Activated gamma-delta T cell treated with anti-CD3 and anti-CD28 coated beads, Interleukin-2, amount 50 U/mL, for 16 hours (primary cell): ENCODE measurements at places on chromosomes 11 and 22.

GRCh38 chr11:117130879-117131278 lies 13.2 kb upstream of the PAFAH1B2 start:
- DNase-seq, result no peak

- no peak for DNase-seq
Measured at GRCh38 chr11:9571763-9572115, 1.7 kb upstream of the WEE1 start.

- DNase-seq, result no peak
Measured at GRCh38 chr11:43493431-43493830, 134.7 kb downstream of the TTC17 start.

DNA sequence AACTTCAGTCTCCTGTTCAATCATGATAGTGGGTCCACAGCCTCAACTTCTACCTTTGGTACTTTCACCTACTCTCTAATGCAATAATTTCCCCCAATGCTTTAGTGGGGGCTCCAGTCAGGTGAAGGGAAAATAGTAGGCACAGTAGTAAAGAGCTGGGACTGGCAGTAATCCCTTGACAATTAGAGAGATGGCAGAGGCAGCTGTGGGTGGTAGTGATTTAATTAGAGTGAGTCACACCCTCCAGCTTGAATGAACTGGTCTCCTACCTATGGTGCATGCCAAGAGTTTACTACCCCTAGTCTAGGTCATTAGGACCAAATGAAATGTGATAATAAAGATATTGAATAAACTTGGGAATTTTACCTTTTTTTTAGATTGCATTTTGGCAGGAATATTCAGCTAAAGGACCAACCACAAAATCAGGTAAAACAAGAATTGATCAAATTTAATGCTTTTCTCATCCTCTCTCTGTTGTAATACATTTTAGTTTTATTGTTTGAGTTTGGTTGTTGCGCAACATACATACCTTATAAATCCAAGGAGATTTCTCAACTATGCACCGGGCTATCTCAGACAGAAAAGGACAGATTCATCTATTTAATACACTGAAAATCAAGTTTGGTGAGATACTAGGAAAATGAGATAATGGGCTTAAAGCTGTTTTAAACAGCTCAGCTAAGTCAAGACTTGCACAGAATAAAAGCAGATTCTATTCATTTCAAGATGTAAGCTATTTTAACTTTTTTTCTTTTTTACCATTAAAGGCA lies 9.0 kb downstream of the PRRG4 start:
- DNase-seq, result no peak

GRCh38 chr11:107457205-107457557 lies 444 bp downstream of the CWF19L2 start:
- no peak for DNase-seq

GRCh38 chr11:47378836-47379170 lies 456 bp upstream of the SPI1 start:
- DNase-seq, result no peak

DNA sequence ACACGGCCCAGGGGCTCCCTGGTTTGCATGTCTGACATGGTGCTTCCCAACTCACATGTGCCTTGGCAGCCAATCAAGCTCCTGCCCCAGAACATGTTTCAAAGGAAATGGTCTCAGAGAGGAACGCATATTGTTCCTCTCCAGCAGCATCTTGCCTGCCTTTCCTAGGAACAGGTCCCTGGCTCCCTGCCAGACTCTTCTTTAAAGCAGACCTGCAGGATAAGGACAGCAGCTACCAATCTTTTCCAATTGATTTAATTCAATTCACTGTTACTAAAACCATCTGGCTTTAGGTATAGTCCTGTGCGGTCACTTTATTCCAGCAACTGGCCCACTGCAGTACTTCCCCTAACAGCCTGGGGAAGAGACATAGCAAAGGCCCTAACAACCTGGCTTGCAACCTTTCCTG lies 79.9 kb downstream of the AMBRA1 start:
- no peak for DNase-seq

GRCh38 chr11:6681505-6681904 lies 1.6 kb downstream of the MRPL17 start:
- no peak for DNase-seq

GRCh38 chr22:46515208-46516111 lies 22.0 kb downstream of the CELSR1 start:
- no peak for DNase-seq

DNA sequence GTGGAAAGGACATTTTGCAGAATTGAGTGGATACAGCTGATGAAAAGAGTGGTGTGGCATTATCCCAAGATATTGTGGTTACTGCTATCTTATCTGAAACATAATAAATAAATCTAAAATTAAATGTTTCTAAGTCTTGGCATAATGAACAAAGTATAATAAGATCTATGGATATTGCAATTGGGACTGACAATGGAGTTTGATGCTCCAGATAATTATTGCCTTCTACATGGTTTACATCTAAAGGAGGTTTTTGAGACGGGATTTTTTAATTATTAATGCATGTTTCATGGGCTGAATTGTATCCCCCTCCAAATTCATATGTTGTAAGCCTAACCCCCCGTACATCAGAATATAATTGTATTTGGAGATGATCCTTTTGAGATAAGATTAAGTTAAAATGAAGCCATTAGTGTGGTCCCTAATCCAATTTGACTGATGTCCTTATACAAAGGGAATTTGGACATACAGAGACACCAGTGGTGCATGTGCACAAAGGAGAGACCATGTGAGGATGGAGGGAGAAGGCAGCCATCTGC lies 198.5 kb downstream of the MSANTD4 start:
- DNase-seq, result no peak

DNA sequence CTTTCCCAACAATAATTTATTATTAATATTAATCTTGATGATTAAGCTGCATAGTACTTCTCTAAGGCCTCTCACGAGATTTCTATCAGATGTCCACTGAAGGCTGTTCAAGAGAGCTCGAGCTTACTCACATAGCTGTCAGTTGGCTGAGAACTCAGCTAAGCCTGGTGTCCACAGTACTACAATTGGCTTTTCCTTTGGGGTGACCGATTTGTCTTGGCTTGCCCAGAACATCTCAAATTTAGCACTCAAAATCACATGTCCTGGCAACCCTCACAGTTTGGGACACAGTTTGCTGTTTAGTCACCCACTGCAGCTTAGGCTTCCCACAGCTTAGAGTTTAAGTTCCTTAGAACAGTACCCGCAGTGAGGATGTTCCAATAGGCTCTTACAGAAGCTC lies 96.5 kb downstream of the LUZP2 start:
- DNase-seq, result no peak

- DNase-seq, result no peak
Measured at GRCh38 chr22:23564276-23564675, 15.8 kb downstream of the IGLL1 start.

GRCh38 chr22:43053176-43053575 lies 36.0 kb downstream of the TTLL1 start:
- no peak for DNase-seq

- no peak for DNase-seq
Measured at GRCh38 chr11:26779074-26779865, 57.4 kb upstream of the SLC5A12 start.

DNA sequence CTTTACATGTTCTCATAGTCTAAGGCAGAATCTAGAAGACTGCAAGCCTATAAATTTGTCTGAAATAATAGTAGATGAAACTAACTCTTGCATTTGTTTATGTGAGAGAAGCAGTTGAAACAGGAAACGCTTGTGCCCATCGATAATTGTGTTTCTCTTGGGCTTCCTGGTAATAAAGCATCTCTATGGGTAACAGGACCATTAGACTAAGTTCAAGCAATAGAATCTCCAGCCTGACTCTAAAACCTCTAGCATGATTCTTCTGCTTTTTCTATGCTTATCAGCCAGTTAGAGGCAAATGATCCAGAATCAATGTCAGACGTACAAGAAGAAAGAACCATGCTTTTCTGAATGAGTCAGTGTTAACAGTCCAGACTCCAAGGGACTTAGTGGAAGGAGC lies 1734.4 kb downstream of the LRRC4C start:
- no peak for DNase-seq

GRCh38 chr11:36757075-36757474 lies 159.0 kb upstream of the RAG2 start:
- DNase-seq, result no peak

GRCh38 chr11:406796-407650 lies 7.8 kb downstream of the SIGIRR start:
- peak; percentile 91 for DNase-seq

DNA sequence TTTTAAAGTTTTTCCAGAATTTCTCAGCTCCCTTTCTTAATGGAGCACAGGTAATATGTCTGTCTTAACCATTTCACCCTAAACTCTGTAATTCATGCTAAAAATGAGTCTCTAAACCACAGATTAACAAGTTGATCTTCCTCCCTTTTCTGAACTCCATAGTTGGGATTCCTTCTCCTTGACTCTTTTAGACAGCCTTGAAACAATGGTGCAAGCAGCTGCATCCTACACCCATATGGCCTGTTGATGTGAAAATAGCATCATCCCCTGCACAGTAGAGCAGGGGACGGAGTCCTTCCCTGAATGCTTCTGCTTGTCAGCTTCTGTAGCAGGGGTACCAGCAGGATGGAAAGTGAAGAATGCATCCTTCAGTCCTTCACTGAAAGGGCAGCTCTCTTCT lies 192.8 kb upstream of the SORL1-AS1 start:
- no peak for DNase-seq

- peak; percentile 8 for DNase-seq
Measured at GRCh38 chr11:10930972-10931760, 73.3 kb upstream of the ZBED5 start.

DNA sequence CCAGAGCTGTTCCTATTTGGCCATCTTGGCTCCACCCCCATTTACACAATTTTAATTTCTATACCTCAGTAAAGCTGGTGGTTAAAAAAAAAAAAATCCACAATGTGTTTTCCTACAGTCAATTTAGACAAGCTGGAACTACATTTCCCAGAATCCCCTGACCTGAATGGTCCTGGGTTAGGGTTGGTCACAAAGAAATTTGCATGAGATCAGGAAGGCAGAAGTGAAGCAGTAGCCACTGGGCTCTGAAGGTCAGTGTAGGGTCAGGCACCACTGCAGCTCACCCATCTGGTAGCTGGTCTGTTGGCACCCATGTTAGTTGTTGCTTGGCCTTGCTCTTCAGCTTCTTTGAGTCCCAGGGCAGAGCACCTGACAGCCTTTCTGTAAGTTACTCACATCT lies 210.7 kb upstream of the API5 start:
- no peak for DNase-seq

DNA sequence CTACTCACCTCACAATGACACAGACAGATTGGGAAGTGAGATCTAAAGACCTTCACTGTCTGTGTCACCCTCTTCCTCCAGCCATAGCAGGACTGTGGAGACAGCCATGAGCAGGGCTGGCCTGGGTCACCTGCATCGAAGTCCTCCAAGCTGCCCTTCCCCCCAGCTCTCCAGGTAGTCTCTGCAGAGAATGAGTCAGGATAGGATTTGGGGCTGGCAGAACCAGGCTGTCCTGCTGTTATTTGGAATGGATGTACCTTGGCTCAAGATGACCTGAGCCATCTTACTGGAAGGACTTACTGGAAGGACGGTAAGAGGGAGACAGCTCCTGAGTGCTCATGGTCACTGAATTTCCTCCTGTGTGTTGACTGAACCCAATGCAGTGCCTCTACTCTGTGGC lies 29.2 kb downstream of the GGTLC2 start:
- DNase-seq, result no peak

DNA sequence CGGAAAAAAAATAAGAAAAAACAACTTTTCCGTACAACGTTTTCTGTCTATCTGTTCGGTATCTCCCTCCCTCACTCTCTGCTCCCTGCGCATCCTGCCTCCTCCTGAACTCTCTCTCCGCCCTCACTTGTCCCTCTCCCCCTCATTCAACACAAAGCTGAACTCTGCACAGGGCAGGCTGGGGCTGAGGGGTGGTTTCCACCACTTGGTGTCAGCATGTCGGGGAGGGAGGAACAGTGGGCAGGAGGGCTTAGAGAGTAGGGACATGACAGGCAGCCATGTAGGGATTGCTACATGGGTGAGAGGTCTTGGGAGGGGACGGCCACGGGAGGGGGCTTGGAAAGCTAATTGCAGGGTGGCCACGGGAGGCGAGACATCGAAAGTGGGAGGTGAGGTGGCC lies 17.6 kb downstream of the SLC22A12 start:
- no peak for DNase-seq

DNA sequence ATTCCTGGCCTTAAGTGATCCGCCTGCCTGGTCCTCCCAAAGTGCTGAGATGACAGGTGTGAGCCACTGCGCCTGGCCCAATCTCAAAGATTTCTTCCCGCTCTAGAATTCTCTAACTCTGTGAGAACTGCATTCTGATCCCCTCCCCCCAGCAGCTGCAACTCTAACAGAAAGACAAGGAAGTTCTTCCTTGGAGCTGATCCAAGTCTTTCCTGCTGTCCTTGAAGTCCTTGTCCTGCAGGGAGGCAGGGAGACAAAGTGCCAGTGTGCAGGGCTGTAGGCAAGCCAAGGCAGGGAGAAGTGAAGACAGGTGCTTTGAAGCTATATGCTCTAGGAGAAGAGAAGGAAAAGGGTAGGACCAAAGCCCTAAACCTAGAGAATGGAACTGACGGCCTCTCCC lies 9.5 kb upstream of the GGA1 start:
- no peak for DNase-seq

GRCh38 chr11:34394771-34395300 lies 37.0 kb upstream of the ABTB2 start:
- DNase-seq, result no peak

- DNase-seq, result no peak
Measured at GRCh38 chr11:62854013-62854824, 14.8 kb upstream of the WDR74 start.

GRCh38 chr11:90243534-90243933 lies 20.7 kb upstream of the CHORDC1 start:
- no peak for DNase-seq

- no peak for DNase-seq
Measured at GRCh38 chr11:77449060-77449521, 24.8 kb downstream of the PAK1 start.

DNA sequence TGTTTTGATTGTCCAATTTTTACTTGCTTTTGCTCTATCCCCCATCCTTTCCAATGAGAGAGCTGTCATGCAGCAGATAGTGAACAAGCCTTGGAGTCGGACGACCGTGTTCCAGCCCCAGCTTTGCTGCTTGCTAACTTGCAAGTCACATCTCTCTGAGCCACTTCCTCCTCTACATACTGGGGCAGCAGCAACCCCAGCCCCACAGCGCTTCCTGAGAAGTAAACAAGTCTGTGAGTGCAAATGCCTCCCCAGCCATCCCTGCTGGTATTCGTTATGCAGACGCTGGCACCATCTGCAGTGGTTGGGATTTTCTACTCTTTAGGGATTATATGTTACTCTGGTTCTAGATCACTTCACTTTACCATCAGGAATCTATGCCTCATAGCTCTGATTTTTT lies 35.0 kb downstream of the TPBGL start:
- DNase-seq, result peak; percentile 56

DNA sequence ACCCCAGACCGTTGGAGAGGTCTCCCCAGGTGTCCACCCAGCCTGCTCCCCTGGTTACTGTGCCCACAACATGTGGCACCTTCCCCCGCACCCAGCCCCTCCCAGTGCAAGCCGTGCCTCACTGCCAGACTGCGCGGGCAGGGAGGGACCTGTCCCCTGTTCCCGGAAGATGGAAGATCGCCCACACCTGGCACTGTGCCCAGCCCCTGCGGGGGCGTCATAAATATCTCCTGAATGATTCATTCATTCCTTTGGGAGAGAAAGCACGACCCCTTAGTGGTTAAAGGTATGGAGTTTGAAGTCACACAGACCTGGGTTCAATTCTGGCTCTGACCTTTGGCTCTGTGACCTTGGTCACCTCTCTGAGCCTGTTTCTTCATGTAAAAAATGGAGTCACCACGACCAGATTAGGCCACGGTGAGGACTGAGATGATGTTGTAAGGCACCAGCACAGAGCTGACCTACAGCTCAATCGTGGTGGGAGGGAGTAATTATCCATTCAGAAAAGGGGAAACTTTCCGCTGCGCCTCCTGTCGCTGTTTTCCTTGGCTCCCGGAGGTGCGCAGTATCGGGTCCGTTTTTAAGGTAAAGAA lies 497 bp upstream of the SYT12 start:
- no peak for DNase-seq
